ENCODE measurements at places on chromosomes 7 and 10.
A peak's percentile ranks its signal among the peaks of the same experiment; 100 is the strongest.

GRCh38 chr7:135335628-135336139, 102.0 kb downstream of the STRA8 start:
- DNase-seq = no peak

DNA sequence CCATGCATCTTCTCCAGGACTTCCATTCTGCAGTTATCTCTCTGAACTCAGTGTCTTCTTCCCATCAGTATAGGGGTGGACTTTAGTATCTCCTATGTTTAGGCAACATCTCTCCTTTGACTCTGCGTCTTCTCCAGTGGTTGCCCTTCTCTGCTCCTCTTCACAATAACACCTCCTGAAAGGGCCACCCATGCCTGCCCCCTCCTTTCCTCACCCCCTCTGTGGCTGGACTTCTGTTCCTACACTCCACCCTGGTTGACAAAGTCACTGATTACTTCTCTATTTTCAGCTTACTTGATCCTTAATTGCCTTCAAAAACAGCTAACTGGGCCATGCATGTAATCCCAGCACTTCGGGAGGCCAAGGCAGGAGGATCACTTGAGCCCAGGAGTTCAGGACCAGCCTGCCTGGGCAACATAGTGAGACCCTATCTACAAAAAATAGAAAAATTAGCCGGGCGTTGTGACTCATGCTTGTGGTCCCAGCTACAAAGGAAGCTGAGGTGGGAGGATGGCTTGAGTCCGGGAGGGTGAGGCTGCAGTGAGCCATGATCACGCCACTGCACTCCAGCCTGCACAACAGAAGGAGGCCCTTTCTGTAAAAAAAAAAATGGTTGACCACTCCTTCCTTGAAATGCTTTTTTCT, 13.7 kb downstream of the SRGN start:
- no peak for DNase-seq

DNA sequence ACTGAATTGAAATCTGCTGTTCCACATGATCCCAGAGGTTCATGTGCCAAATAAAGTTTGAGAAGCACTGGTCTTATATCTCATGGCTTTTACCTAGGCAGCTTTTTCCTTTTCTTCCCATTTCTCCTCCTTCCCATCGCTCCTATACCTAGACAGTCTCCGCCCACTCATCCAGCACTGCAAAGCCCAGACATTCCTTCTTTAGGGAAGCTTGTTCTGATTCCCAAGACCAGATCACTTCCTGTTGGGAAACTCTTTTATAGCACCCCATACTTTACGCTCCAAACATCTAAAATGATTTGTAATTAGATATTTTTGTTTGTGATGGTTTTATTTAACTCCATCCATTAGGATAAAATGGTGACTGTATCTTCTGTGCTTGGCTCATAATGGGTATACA, 75.9 kb downstream of the BMPER start:
- no peak for DNase-seq

- no peak for DNase-seq
Observed at GRCh38 chr10:33509231-33509831, 174.9 kb upstream of the NRP1 start.

DNA sequence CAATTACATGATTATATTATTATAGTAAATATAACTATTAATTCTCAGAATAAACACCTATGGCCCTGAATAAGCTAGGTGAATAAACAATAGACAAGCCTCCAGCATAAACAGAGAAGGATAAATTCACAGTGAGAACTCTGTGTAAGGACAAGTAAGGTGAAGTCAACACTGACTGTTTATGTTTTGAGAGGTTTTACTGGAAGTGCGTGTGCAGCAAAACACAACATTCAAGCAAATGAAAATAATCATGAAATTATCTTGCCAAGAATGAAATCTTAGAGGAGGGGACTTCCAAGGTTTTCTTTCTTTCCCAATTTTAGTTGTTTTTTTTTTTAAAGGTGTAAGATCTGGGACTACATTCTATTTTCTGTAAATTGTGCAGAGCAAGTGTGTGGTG, 112.5 kb downstream of the MACC1 start:
- DNase-seq = no peak

- no peak for DNase-seq
Observed at GRCh38 chr7:156082048-156083040, 270.1 kb upstream of the SHH start.

GRCh38 chr7:81457852-81458522, 311.9 kb downstream of the HGF start:
- no peak for DNase-seq

DNA sequence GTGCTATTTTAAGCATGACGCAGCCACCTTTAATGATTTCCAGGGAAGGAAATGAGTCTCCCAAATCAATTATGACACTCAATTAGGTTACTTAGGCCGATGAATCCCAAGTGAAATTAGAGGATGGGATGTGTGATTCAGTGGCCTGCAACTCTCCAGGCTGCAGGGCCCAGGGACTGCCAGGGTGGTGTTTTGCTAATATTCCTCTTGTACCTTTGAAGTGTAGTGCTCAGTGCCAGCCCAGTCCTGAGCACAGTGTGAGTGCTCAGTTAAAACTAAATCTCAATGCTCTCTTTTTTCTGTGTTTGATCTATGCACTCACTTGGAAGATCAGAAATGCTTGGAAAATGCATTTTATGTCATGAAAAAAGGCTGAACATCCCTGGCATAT, 51.6 kb downstream of the SEM1 start:
- no peak for DNase-seq

GRCh38 chr10:9239298-9239697, 1184.8 kb downstream of the GATA3 start:
- DNase-seq = no peak

GRCh38 chr10:74381291-74381853, 230.4 kb downstream of the ADK start:
- no peak for DNase-seq

GRCh38 chr7:151884312-151885201, 7.6 kb upstream of the PRKAG2 start:
- no peak for DNase-seq

- DNase-seq = no peak
Observed at GRCh38 chr10:116109881-116110280, 163.1 kb downstream of the GFRA1 start.

DNA sequence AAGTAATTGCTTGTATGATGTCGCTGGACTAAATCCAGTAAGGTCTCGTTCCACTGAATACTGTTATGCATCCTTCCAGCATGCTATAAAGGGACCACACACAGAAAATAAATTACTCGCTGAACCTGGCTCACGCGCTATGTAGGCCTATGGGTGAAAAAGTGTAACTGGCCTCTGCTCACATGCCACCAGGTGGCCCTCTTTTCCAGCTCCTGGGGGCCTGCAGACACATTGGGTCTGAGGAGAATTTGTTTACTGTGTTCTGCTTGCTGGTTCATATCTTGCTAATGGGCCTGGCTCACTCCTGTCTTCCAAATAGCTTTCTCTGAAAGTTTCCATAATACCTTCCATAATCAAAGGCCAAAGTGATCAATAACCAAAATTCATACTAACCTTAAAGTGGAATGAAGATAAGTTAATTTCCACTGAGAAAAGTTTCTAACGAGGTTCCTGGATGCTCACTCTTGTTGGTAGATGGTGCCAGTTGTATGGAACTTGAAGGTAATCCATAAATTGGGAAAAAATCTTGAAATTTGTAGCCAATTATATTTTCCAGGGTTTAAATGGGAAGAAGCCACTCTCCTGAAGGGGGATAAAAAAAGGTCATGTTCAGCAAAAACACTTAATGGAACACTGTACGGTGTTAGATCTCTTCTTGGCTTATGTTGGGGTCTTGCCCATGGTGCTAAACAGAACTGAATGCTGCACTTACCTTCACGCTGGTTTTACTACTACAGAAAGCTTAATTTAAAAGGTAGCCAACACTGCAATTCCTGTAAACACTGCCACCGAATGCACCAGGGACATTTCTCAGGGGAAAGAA, 27.0 kb upstream of the ZPBP start:
- no peak for DNase-seq

- peak; percentile 60 for DNase-seq
Observed at GRCh38 chr7:50782375-50783208, at the start of gene GRB10. Gene GRB10, minus strand, starts transcription at chr7:50782896. Its CDS starts 50,574 bp downstream, at chr7:50732322.

- DNase-seq = no peak
Observed at GRCh38 chr10:43890124-43890523, 241.4 kb upstream of the ZNF32 start.

DNA sequence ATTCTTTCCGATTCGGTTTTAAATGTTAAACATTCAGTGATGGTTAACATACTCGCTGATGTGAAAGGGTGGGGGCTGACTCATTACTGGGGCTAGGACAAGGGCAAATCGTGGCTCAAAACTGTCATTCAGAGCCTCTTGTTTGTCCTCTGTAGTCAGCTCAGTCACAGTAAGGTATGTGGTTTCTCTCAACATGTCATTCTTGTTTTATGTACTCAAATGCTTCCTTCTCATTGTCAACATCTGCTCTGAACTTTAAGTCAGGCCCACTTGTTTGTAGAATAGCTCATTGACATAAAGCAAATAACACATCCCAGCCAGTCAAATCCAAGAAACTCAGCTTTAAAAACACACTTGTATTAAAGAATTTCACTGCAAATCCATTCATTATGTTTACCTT, 7.3 kb downstream of the SLC16A9 start:
- no peak for DNase-seq

DNA sequence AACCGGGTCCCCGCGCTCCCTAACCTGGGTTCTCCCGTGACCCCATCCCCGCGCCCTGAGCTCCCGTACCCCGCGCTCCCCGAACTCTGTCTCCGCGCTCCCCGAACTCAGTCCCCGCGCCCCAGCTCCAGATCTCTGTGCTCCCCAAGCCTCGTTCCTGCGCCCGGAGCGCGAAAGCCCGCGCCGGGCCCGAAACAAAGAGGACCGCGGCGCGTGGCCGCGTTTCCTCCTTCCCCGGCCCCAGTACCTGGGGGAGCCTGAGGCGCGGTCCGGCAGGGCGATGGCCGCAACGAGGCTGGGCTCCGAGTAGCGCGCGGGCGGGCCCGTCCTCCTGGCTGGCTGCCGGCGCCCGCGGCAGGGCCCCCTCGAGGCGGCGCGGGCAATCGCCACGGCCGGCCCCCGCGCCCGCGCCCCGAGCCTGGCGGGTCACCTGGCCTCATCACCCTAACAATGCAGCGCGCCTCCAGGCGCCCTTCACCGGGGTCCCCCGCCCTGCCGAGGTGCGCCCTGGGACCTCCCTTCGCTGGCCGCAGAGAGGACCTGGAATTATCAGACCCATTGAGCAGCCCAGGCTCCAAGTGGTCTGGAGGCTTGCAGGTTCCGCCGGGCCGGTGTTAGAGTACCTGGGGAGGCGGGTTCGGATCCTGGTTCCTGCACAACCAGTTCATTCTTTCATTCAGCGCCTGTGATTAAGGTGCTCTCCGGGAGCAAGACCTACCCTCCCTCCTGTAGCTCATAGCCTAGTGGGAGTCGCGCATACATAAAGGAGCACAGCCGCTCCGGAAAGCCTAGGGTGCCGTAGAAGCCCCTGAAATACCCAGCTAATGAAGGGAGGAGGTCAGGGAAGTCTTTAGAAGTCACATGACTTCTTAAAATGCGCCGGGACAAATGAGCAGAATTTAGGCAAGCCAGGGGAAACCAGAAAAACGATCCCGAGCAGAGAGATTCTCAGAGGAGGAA, at the start of gene TNS3:
TSS of gene TNS3 (minus strand) at position 308 of the 960 bp plus-strand sequence. CDS start 142,475 bp downstream, outside the sequence.
- DNase-seq = no peak

DNA sequence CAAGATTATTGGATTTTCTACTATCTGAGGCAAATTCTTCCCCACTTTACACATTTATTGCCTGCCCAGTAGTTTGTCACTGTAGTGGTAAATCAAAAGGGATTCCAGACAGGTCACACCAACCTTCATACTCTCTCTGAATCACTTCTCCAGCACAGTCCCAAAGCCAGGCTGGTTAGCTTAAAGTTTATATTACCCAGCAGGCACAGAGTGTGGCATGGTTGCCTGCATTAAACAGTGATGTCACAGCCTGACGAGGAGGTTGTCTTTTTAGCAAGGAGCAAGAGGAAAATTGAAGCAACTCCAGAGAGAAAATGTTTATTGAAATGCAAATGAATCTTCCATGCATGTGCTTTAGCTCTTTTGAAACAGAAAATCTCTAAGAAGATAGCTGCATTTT, 375.5 kb upstream of the CELF2 start:
- no peak for DNase-seq

DNA sequence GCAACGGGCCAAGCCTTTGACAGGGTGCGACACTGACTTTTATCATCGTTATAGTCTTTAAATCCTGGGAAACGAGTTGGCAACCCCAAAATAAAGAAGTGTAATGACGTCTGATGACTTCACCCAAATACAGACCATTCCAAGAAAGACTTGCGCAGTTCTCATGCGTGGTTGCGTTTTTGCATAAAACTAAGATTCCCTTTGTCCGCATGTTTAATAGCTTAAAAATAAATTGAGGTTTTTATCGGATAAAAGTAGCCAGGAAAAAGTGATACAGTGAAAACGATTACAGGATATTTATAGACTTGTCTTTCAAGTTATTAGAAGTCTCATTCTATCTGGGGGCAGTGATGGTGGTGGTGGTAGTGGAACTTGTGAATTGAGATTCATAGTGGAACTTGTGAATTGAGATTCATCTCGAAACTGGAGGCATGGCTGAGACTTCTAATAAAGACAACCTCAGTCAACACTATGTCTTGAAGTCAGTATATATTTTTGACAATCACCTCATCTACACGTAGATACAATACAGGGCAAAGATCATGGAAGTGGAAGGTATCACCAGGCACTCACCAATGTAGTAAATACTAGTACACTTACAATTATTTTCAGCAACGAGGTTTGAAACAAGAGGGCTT, 1.2 kb upstream of the NAMPT start:
- DNase-seq = no peak

GRCh38 chr7:70034999-70035398, 436.7 kb downstream of the AUTS2 start:
- no peak for DNase-seq

GRCh38 chr10:17527514-17528146, 73.2 kb upstream of the ST8SIA6 start:
- no peak for DNase-seq

DNA sequence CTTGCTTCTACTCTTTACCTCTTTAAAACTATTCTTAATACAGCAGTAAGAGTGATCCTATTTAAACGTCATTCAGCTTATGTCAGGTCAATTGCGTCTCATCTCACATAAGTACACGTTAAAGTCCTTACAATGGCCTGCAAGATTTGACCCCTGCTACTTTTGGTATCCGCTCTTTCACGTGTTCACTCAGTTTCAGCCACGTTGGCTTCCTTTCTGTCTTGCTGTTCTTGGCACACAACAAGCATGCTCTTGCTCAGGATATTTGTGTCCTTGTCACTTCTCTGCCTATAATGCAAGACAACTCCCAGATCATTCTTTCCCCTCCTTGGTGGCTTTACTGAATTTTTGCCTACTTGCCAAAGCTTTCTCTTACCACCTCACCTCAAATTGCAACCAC, 296.8 kb downstream of the PCLO start:
- DNase-seq = no peak

DNA sequence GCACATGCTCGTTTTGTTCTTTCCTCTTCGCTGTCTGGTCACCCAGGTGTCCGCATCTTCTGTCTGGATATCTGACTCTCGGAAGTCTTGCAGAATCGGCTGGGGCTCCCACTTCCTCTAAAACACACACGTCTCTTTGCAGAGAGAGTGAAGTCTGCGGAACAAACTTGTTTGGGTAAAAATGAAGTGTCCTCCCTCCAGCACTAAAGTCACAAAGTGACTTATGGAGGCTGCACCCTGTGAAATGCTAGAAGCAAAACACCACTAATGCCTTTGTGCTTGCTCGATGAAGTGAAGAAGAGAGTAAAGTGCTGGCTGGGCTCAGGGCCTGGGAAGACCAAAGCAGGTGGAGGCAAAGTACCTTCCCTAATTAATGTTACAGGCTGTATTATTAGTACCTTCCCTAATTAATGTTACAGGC, 71.4 kb downstream of the FGFR2 start:
- DNase-seq = no peak

GRCh38 chr7:150992833-150993302, 2.1 kb downstream of the NOS3 start:
- DNase-seq = no peak

All from amygdala (tissue), 56 donors.